ENCODE measurements at places on chromosomes 4 and X. TPM values are rescaled to one million over a fixed set of nuclear protein-coding genes. Genes with fewer than 3 reads are reported as not detected.
A peak's percentile ranks its signal among the peaks of the same experiment; 100 is the strongest.

TMSB15B gene
- total RNA-seq, result 9.0 TPM

DNA sequence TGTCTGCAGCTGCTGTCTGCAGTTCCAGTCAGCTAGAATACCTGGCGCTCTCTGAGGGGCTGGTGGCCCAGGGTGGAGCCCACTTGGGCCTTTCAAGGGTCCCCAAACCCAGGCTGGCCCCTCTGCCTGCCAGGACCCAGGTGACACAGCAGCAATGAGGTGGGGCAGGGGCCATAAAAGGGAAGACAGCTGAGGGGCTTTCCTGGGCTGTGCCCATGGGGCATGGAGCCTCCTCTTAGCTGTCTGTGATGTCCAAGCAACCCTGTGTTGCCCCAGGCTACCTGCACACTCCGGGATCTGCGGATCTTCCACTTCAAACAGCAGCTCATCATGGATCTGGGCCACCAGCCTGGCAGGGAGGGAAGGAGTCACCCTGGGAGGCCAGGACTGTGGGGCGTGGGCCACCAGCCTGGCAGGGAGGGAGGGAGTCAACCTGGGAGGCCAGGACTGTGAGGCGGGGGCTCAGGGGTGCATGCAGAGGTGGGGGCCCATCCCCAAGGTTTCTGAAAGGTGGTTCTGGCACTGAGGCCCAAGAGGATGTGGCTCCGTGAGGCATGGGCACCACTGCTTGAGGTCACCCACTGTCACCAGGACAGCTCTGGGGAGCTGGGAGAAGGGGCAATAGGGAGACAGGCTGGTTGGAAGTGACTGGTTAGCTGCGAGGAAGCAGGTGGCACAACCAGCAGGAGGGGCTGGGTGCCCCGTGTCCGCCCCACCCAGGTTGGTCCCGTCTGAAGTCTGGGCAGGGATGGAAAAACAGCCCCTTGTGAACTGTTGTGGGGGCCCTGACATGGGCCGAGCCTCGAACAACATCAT, 16.3 kb downstream of the NAT8L start:
- DNase-seq, result no peak

DNA sequence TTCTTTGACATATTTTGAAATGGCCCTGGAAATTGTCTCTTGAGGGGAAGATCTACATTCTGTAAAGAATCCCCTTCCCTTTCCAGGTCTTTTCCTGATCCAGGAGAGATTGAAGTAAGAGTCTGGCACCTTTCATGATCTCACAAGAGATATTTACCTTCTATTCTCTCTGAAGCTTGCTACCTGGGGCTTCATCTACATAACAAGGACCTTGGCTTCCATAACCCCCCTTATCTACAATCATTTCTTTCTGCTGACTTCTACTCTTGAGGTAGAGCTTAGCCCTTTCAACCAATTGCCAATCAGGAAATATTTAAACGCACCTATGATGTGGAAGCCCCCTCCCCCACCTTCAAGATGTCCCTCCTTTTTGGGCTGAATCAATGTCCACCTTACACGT, 383.7 kb upstream of the MAGEB18 start:
- DNase-seq, result no peak

DNA sequence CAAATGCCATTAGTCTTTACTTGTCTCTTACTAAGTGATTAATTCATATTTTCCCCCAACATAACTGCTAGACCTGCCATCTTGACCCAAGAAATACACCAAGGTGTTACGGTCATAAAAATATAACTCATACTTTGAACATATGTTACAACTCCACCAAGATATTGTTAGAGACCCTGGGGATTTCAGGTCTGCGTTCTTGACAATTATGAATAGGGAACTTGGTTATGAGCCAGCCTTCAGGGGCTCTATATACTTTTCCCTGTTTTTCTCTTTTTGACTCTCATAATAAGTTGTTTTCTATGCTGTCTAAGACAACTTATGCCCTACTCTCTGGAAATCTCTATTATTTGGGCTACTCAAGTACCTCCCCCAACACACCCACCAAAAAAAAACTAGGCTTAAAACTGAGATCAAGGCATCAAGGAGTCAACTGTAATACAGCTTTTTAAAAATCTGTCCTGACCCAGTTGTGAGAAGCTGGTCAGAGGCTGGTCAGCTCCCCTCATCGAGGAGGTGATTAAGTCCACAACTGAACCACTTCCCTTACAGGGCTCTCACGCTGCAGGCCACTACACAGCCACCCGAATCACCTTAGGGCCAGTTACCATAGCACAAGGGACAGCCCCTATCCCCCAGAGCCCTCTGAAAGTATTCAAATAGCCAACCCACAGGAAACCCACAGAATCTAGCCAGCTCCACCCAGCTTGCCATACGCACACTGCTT, 10.5 kb upstream of the TLR3 start:
- DNase-seq, result peak; percentile 52

DNA sequence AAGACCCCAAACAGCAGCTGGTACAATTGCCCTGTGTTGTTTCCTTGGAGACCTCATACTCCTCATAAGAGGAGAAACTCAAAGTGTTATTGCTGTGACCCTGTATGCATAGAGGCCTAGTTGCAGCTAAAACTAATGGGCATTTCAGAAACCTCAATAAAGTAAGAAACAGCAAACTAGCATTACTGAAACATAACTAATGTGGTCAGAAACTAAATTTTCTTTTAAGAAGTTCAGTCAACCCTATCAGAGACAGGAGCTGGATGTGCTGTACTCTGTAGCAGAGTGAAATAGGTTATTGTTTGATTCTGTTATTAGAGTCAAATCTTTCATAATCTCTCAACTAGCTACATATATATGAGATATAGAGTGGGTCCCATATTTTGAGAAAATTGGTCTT, 257.5 kb upstream of the IRS4 start:
- no peak for DNase-seq

GRCh38 chr4:56048383-56048701, 99.6 kb downstream of the CEP135 start:
- DNase-seq, result no peak

DNA sequence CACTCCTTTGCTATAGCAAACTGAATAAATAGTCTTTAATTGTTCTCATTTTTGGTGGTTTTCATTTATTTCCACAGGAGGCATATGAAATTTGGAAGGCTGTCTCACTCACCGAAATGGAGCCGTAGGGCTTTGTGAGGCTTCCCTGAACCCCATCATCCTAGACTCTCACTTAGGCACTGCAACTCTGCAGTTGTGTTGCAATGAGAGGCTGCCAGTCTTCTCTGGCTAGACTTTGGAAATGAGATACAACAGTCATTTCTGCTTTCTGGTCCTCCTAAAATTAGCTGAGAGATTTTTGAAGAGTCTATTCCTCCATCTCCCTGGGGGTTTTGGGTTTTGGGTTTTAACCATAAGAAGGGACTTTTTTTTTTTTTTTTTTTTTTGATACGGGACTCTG, 146.5 kb downstream of the SH3BGRL start:
- DNase-seq, result no peak

DNA sequence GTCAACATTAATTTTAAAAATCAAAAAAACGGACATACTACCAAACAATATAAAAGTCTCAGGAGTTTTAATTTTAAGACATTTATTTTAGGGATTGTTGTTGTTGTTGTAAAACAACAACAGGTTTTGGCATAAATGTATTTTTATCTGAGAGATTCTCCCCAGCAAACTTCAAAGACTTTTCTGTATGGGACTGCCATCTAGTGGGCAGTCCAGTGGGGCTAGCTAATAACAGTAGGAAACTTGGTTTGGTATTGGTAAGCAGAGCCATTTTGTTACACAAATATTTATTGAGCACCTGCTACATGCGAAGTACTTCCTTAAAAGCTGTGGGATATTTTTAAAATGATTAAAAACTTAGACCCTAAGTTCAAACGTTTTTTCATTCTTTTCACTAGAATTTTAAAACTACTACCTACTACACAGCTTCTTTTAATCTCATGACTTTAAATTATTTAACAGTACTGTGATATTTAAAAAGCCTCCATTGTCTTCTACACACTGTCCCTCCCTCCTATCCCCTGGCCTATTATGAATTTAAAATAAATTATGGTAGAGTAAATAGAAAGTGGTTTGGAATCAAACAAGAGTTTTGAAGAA, 1028.4 kb upstream of the INTU start:
- DNase-seq, result no peak
